ENCODE measurements at places on chromosomes 2 and 18.

GRCh38 chr2:134154246-134154645, 99.6 kb upstream of the MGAT5 start:
- no peak for DNase-seq

- DNase-seq: no peak
These were observed 11.5 kb downstream of the SF3B1 start for GRCh38 chr2:197423307-197423706.

- no peak for DNase-seq
These were observed 9.3 kb upstream of the NARS1 start for GRCh38 chr18:57630754-57631595.

DNA sequence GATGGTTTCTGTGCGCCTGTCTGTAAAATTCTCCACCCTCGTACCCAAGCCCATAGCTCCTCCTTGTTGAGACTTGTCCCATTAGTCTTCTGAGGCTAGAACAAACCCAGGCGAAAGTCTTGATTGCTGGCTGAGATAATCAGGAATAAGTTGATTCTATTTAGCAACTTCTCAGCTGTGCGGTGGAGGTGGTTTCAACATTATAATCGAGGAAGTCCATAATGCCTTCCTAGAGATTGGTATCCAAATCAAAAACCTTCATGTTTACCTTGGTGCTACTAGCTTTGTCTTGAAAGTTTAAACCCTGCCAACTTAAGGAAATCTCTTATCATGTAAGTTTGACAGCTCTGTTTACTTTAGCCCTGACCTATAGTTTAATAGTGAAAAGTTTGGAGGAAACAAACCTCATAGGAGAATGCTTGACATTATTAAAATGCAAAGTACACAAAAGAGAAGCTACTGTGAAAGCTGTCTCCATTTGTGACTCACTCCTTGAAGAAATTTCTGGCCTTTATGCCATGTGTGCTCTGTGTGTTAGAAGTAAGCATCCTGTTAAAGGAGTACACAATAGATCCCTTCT, 36.6 kb upstream of the DSC1 start:
- no peak for DNase-seq

- no peak for DNase-seq
These were observed 309.2 kb downstream of the AGAP1 start for GRCh38 chr2:235803028-235803427.

DNA sequence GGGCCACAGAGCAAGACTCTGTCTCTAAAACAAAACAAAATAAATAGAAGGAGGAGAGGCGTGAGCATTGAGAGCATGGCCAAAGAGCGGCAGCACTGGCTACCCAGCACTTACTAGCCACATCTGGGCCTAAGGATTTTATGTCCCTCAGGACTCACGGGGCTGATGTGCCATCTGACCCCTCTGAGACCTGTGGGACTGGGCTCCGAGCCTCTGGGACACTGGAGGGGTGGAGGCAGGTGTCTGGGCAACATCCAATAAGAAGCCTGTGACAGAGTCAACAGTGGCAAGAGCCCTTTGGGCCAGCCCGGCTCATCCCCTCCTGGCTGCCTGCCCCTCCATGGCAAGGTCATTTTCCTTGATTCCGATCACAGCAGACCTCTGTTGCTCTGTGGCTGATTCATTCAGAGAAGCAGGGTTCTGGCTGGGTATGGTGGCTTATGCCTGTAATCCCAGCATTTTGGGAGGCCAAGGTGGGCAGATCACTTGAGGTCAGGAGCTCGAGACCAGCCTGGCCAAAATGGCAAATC, 60.7 kb downstream of the RRM2 start:
- no peak for DNase-seq

- DNase-seq: no peak
These were observed 12.9 kb downstream of the RAMP1 start for GRCh38 chr2:237872178-237872887.
